T1000 (cell line): ENCODE measurements at places on chromosomes 7 and 10.

DNA sequence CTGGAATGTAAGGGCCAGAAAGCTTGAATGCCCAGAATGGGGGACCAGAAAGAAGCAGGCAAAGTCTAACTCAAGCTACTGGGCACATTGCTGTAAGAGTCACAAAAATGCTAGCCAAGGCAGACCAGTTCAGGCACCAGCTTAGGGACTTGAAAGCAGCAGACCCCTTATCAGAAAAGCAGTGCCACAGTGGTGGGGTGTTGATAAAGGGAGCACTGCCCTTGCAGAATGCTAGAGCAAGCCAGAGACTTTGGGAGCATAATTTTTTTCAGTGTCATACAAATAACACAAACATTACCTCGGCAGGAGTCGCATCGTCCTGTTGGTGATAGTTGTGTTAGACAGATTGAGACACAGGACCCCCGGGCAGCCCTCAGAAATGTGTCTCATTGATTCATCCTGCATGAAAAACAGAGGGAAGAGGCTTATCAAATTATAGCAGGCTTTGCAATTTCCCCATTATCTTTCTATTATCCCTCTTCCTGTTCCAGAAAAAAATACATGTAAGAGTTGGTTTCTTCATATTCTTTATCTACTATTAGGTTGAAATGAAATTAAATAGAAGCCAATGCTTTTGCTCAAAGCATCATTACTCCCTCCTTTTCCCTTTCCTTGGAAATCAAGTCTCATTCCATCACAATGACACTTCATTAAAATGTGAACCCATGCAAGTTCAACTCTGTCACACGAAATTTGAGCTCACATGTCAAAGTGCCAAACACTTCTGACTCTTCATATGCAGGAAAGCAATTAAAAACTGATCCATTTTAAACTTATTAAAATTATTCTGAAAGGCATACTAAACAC lies 13.4 kb downstream of the LRRC17 start:
- DNase-seq: no peak

- DNase-seq: no peak
Observed at GRCh38 chr10:14564268-14564744, 210.4 kb downstream of the FAM107B start.

DNA sequence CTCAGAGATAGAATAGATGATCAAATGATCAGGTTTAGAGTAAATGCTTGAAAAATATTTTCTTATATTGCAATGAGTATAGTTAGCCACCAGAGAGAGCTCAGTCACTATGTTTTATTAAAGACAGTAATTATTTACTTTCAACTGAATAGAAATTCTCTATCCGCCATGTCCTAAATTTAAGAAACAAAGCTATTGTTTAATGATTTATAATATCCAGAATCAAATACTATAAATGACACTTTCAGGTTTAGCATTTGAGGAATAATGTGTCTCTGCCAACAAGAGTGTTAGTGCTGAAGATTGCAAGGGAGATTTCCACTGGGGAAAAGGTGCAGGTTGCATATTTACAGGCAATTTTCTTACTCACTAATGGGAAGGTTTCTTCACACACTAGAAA lies 184.7 kb downstream of the DGKB start:
- no peak for DNase-seq

- DNase-seq: no peak
Observed at GRCh38 chr10:100835810-100836209, 77.0 kb upstream of the SLF2 start.

DNA sequence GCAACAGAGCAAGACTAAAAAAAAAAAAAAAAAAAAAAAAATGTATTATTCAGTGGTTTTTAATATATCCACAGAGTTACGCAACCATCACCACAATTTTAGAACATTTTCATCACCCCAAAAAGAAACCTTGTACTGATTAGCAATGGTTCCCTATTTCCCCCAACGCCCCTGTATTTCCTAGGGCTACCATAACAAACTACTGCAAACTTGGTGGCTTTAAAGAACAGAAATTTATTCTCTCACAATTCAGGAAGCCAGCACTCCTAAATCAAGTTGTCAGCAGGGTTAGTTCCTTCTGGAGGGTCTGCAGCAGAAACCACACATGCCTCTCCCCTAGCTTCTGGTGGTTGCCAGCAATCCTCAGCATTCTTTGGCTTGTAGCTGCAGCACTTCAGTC lies 5.9 kb upstream of the NUP42 start:
- DNase-seq: no peak
